ENCODE measurements at places on chromosomes 13 and 19. TPM values are rescaled to one million over a fixed set of nuclear protein-coding genes. Genes with fewer than 3 reads are reported as not detected.

The ENOX1 gene
- total RNA-seq = 7.4 TPM

The SBNO2 gene
- total RNA-seq = 34.8 TPM

The PNMA8A gene
- total RNA-seq = 1.4 TPM

The MAP3K10 gene
- 7.6 TPM for total RNA-seq

The ANKRD24 gene
- total RNA-seq = 1.1 TPM

The SIGLEC12 gene
- total RNA-seq = not detected

The FAM83E gene
- 0.46 TPM for total RNA-seq

The ZNF578 gene
- total RNA-seq = 3.1 TPM

The AZU1 gene
- 0.18 TPM for total RNA-seq

The CATSPERD gene
- not detected for total RNA-seq

The FGF9 gene
- total RNA-seq = 9.7 TPM

The SAMD1 gene
- 21.0 TPM for total RNA-seq

The SPRED3 gene
- 0.71 TPM for total RNA-seq

The PPM1N gene
- total RNA-seq = 2.6 TPM

The KCNC3 gene
- total RNA-seq = 0.09 TPM

The ERICH6B gene
- total RNA-seq = not detected

The ZNF667 gene
- total RNA-seq = 3.6 TPM

The UBE2L5 gene
- 0.09 TPM for total RNA-seq

The CKM gene
- not detected for total RNA-seq

The TNFAIP8L1 gene
- 1.2 TPM for total RNA-seq

The MBD3L2 gene
- total RNA-seq = not detected

The HS6ST3 gene
- not detected for total RNA-seq

The SHC2 gene
- 1.3 TPM for total RNA-seq

The POU2F2 gene
- total RNA-seq = under 0.01 TPM

The CBARP gene
- total RNA-seq = 1.00 TPM

The SULT2B1 gene
- 0.09 TPM for total RNA-seq

The KLHL1 gene
- total RNA-seq = not detected

The DAND5 gene
- total RNA-seq = not detected

The ICAM1 gene
- total RNA-seq = 13.2 TPM

The TJP3 gene
- not detected for total RNA-seq

The FUT1 gene
- 0.28 TPM for total RNA-seq

The MYPOP gene
- total RNA-seq = 0.85 TPM

The LYL1 gene
- total RNA-seq = 1.2 TPM

The CGB2 gene
- total RNA-seq = not detected

The IL11 gene
- total RNA-seq = 5.4 TPM

The HAUS8 gene
- total RNA-seq = 1.00 TPM

The PRTN3 gene
- total RNA-seq = not detected

The TMEM91 gene
- 13.3 TPM for total RNA-seq

The PGLYRP1 gene
- not detected for total RNA-seq

The ZNF541 gene
- 0.28 TPM for total RNA-seq

The TMEM59L gene
- 1.00 TPM for total RNA-seq

The KLK4 gene
- total RNA-seq = not detected

The INTS6 gene
- 45.4 TPM for total RNA-seq

The PCP2 gene
- not detected for total RNA-seq

The CEACAM19 gene
- total RNA-seq = 2.0 TPM

The PSG1 gene
- 0.09 TPM for total RNA-seq

The FUT3 gene
- not detected for total RNA-seq

The GPR4 gene
- not detected for total RNA-seq

The TDRD12 gene
- 0.28 TPM for total RNA-seq

The FCHO1 gene
- total RNA-seq = 0.14 TPM

The FBXL3 gene
- total RNA-seq = 41.3 TPM

The ATP8B3 gene
- total RNA-seq = 0.55 TPM

The RNF17 gene
- total RNA-seq = not detected

The SLAIN1 gene
- total RNA-seq = 0.14 TPM

The FCGBP gene
- 0.14 TPM for total RNA-seq

The CILP2 gene
- 0.37 TPM for total RNA-seq

The TNFSF13B gene
- total RNA-seq = 16.6 TPM
